T-cell (primary cell): ENCODE measurements at places on chromosomes 1 and 21.

DNA sequence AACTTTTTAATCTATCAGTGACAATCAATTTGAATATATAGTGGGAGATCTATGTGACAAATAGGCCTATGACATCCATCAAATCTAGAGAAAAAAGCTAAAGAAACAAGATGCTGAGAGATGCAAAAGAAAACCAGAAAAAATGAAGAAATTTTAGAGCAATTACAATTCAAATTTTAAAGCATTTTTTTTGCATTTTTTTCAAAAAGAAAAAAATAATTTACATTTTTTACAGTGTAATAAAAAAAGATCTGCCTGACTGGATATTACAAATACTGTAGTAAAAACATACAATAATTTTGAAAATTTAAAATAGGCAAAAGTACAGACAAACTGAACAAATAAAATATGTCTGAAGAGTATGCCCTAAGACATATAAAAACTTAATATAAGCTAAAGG is 14.4 kb downstream of the CD34 start:
- no peak for DNase-seq

- no peak for DNase-seq
Observed at GRCh38 chr1:175478217-175478616, 265.2 kb downstream of the TNR start.

DNA sequence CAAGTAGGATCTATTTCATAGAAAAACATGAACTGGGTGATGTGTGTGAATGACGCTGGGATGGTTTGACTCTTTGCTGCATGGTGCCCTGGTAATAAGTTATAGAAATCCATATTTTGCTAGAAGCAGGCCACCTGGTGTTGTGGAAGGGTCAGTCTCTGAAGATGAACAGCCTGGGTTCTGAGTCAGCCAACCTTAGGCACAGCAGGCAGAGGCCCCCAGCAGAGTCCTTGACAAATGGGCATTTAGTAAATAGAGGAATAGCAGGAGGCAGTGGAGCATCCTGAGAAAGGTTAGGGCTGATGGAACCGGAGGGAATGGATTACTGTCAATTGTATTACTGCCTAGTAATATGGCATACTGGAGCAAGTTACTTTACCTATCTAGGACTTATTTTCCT is 20.9 kb downstream of the FGGY start:
- no peak for DNase-seq

DNA sequence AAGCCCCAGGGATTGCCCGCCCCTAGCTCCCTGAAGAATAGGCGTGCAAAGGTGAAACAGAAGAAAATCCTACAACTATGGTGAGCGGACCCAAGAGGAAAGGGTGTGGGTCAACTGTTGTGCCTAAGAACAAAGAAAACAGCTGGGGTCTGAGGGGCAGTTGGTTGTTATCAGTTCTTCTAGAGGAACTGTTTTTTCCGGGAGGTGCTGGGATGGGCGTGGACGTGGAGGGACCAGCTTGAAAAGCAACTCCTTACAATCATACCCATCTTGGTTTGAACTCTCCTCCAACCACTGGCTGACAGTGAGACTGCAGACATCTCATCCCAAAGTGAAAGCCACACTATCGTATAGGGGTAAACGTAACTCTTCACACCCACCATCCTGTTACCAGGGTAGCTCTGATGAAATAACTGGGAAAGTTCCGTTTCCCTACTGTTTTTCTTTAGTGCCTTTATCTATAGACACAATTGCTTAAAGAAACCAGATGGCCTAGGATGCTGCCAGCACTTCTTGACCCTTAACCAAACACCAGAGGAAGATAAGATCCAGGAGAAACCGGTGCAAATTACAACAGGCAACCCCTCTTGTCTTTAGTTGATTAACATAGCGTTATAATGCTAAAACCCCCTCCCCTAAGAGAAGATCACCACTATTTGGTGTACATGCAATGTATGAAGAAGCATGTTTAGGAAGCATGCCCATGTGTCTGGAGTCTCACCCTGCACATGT is 25.6 kb upstream of the FAM89A start:
- DNase-seq = no peak

GRCh38 chr21:39946199-39946598 is 79.0 kb downstream of the PCP4 start:
- DNase-seq = no peak

DNA sequence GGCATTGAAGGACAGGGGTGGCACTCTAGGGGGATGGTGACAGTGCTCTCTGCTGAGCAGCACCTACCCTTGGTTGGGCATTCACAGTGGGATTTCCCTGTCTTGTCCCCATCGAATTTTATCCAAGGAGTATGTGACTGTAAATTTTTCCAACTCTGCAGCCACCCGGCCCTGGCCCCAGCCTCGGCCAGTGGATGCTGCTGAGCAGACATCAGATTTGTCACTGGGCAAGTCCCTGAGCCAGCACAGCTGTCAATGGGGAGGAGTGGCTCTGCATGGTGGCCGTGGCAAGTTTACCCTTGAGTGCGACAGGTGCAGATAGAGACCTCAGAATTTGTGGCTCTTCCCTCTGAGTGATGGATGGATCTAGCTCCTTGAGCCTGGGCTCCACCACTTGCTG is 240.2 kb upstream of the CSF3R start:
- no peak for DNase-seq

- no peak for DNase-seq
Observed at GRCh38 chr1:68210829-68211228, 21.5 kb downstream of the WLS start.

DNA sequence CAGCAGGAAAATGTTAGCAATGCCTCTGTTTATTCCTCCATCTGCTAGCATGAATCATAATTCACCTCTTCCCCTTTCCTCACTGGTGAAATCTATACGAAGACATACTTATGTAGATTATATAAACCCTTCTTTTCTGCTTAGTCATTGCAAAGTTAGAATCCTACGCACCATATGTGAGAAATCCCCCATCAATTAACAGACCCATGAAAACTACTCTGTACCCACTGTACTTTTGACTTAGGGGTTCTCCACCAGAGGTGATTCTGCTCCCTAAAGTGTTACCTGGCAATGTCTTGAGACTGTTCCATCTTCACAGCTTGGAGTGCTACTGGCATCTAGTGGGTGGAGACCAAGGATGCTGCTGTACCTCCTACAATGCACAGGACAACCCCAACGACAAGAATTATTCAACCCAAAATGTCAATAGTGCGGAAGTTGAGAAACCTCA is 49.6 kb upstream of the KCTD3 start:
- DNase-seq = no peak

- no peak for DNase-seq
Observed at GRCh38 chr1:67953301-67953700, 97.1 kb downstream of the DIRAS3 start.

DNA sequence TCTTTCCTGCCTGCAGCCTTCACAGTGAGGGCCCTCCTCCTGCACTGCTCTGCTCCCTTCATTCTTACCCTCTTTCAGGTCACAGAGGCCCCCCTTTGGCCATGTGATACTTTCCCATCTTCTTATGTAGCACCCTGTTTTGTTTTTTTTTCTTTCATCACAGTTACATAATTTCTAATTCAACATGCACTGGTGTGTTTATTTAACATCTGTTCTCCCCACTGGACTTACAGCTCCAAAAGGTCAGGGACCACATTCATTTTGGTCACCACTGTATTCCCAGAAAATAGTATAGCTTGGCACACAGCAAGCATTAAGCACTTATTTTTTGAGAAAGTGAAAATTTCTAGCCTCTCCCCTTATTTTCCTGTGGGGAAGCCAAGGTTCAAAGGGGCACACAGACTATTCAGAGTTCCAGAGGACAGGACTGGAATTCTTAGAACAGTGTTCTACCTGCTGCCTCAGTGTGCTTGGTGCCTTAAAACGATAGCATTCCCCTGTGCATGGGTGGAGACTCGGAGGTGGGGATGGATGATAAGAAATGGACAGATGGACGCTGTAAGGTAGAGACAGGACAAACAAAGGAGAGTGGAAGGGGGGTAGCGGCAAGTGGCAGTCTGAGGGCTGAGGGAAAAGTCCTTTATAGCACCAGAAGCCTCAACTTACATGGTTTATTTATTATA is 5.3 kb downstream of the DENND2D start:
- no peak for DNase-seq

- DNase-seq = no peak
Observed at GRCh38 chr1:53446051-53446450, 13.1 kb upstream of the DMRTB1 start.

- DNase-seq = no peak
Observed at GRCh38 chr1:53087332-53088285, 25.6 kb downstream of the PODN start.

DNA sequence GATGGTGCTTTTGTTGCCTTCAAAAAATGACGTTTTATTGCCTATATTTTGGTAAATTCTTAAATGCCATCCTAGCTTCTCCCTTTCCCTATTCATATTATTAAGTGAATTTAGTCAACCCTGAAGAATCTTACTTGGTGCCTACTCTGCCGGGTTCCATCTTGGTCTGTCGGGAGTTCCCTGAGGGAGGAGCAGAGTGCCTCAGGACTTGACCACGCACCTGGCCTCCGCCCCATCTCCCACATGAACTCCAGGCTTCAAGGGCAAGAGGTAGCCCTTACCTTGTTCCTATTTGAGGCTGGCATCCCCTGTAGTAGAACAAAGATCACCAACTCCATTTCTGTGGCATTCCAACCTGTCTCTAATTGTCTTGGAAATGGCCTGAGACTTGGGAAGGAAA is 21.5 kb downstream of the VANGL2 start:
- no peak for DNase-seq

GRCh38 chr1:203269654-203270020 is 35.7 kb upstream of the BTG2 start:
- no peak for DNase-seq
